Esophagus mucosa (tissue), 1 donor: ENCODE measurements at places on chromosomes 3 and 15. TPM values are rescaled to one million over a fixed set of nuclear protein-coding genes. Genes with fewer than 3 reads are reported as not detected.

Gene PLA1A
- total RNA-seq, result 0.92 TPM

Gene ETV5
- 4.3 TPM for total RNA-seq

Gene CCDC54
- total RNA-seq, result not detected

- ATAC-seq, result no peak
Measured at GRCh38 chr3:5184499-5184898, 3.0 kb upstream of the EDEM1 start.

DNA sequence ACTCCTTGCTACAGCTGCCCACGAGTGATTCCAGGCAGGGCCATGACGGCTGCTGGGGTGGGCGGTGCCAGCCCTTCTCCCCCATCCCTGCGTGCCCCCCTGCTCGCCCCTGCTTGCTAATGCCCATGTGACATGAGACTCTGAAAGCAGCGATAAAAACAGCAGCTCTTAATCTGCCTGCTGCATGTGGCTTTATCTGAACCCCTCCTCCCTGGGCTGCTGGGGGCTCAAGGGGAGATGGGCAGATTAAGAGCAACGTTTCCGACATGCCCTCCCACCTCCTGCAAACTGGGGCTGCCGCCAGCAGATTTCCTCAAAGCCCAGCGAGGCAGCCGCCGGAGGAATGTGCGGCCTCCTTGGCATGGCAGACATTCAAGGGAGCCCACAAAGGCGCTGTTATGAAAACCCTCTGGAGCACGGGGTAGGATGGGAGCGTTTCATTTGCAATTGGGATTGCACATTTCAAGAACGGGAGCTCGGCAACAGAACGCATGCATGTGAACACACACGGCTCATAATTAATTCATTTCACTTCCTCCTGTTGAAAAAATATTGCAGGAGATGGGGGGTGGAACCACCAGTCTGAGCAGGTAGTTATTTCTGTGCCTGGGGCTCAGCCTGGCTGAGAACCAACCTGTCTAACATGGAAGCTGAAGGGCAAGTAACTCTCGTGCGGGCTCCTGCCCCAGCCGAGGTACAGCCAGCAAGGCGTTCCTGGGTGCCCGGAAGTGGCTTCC, 504.2 kb upstream of the PROK2 start:
- ATAC-seq, result peak; percentile 88

DNA sequence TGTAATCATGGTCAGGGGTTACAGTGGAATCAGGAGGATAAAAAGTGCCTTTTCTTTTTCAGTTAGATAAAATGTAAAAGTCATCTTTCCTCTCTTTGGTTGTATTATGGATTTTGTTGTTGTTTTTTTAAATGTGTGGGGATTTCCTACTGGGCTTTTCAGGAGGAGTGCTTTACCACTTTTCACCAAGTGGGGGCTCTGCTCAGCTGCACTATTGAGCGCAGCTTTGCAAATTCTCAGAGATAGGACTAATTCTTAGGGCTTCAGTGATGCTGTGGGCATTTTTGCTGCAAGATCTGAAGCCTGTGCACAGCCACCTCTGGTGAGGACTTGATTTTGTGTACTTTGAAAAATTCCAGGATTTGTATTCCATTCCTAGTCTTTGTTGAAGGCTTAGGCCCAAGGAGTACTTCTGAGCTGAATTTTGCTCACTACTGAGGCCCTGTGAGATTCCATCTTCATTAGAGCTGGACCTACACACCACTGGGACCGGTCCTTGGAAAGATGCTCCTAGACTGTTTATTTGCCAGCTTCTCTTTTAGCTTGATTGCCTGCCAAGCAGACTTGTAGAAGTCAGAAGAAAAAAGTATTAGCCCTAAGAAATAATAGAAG, 7.5 kb downstream of the GNB5 start:
- no peak for ATAC-seq

- no peak for ATAC-seq
Measured at GRCh38 chr3:151504606-151505005, 43.7 kb upstream of the IGSF10 start.

- no peak for ATAC-seq
Measured at GRCh38 chr3:23811919-23812318, 6.2 kb downstream of the UBE2E1 start.

- ATAC-seq, result no peak
Measured at GRCh38 chr3:35223632-35224394, 415.5 kb upstream of the ARPP21 start.

DNA sequence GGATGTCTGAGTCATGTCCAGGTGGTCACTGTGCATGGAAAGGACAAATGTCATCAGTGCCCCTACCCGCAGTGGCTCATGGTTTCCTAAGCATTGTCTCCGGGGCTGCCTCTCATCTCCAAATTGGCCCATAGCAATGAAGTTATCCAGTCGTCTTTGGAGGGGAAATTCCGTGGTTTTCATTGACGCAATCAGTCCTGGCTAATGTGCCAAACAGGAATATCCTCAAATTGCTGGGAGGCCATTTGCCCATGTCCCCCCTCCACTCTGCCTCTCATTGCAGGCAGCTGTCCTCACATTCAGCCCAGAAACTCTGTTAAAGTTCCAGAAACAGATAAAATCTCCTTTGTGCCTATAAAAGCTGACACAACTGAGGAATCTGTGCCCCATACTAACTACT, 81.6 kb downstream of the MCTP2 start:
- no peak for ATAC-seq

DNA sequence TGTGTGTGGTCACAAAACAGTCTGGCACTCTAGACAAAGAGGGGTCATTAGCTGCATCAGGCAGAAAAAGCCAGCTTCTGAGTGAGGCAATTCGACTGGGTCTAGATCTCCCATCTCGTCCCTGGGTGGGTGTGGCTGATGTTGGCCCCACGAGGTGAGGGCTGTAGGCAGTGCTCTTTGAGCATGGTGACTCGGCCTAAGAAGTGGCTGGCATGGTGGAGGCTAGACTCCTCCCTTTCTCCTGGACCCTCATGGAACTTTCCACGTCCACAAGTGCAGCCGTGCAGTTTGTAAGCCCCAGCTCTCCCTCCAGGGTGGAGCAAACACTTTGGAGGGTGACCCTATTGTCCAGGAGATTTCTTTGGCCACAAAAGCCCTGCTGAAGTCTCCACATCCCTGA, 134.1 kb downstream of the OPA1 start:
- no peak for ATAC-seq

GRCh38 chr3:17841190-17841828, 98.9 kb upstream of the TBC1D5 start:
- peak; percentile 80 for ATAC-seq

DNA sequence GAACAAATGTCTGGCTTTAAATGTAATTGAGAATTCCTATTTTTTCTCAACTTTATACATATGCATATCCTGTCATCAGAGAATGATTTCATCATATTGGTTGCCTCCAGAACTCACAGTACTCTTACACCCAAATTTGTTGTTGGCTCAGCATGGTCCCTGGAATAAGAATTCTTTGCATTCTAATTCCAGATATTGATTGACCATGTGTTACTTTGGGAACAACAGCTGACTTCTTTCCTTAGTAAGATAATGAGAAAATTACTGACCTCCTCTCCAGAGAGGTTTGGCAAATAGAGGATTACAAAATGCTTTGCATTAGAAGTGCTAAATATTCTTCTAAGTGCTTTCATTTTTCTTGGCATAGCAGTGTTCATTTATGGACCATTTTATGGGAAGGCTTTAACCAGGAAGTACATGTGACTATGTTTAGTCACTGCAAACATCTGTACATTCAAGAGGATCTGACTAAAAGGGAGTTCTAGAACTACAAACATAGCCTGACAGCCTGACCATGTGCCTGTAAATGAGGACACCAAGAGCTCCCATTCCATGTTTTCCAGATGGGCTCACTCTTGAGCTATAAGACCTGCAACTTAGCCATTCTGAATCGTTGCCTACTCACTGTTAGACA, 391.6 kb upstream of the DPPA4 start:
- no peak for ATAC-seq
